CD4-positive, alpha-beta T cell treated with Interleukin-4 for 4 hours (primary cell): ENCODE measurements at places on chromosomes 12 and 14.

GRCh38 chr12:4787965-4788364 is 67.8 kb downstream of the GALNT8 start:
- no peak for DNase-seq

DNA sequence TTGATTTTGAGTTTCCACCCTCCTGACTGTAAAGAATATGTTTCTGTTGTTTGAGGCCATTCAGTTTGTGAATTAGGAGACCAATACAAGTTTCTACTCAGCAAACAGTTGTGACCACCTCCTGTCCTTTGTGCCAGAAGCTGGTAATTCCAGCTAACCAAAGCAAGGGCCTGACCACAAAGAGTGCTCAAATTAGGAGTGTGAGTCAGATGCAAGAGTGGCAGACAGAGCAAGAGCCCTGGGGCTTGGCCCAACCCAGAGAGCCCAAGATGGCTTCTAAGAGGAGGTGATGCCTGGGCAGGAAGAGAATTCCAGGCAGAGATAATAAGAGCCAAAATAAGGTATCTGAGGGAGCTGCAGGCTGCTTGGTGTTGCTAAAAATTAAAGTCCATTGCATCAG is 77.7 kb upstream of the C14orf132 start:
- DNase-seq, result no peak

- no peak for DNase-seq
These were observed 121.9 kb downstream of the SYT10 start for GRCh38 chr12:33317746-33318145.

DNA sequence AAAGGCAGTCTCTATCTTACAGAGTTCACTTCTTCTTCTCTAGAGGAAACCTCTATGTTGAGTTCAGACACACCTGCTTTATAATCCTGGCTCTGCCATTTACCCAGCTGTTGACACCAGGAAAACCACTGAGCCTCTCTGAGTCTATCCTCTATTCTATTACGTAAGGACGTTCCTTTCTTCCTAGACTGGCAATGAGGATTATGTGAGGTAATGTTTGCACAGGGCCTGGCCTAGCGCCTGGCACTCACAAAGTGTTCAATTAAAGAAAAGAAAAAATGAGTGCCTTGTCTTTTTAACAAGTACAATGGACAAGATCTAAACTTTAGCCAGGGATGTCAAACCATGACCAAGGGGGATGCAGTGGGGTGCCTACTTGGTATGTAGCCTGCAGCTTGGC is 641.9 kb upstream of the TBX3 start:
- DNase-seq, result no peak

DNA sequence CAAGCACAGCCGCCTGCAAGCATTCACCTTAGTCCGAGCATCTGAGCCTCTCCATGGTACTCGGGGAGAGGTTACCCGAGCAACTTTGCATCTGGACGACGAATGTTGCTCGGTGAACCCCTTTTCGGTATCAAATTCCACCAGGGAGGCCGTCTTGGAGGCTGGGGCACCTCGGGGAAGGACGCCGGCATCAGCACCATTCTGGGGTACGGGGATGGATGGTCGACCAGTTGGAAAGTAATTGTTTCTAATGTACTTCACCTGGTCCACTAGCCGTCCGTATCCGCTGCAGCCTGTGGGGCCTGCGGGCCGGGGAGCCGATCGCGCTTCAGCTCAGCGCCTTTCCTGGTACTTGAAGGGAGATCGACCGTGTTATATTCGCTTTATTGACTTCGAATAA is 161.7 kb upstream of the RTL1 start:
- no peak for DNase-seq

- no peak for DNase-seq
These were observed 173.2 kb downstream of the EGLN3 start for GRCh38 chr14:33777681-33778080.

DNA sequence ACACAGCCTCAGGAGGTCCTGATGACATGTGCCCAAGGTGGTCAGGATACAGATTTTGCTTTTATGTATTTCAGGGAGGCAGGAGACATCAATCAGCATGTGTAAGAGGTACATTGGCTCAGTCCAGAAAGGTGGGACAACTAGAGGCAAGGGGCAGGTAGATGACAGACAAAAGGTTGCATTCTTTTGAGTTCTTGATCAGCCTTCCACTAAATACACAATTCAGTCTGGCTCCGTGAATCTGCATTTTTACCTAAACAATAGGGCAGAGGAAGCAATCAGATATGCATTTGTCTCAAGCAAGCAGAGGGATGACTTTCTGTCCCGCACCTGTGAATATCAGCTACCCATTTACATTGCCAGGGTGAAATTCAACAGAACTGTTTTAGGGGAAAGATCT is 178.6 kb downstream of the KSR2 start:
- DNase-seq, result no peak

- DNase-seq, result no peak
These were observed 131.4 kb upstream of the ARHGAP5 start for GRCh38 chr14:31945701-31946100.

DNA sequence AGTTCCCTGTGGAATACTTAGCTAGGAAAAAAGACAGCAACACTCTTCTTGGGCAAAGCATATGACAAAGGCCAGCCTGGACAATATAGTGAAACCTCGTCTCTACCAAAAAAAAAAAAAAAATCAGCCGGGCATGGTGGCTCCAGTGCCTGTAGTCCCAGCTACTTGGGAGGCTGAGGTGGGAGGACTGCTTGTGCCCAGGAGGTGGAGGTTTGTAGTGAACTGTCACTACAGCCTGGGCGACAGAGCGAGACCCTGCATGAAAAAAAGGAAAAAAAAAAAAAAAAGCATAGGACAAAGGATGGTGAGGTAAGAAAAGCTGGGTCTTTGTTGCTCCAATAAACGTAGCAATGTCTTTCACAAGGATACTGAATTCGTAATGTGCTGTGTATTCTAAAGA is 1.1 kb downstream of the TXNDC16 start:
- DNase-seq, result no peak

DNA sequence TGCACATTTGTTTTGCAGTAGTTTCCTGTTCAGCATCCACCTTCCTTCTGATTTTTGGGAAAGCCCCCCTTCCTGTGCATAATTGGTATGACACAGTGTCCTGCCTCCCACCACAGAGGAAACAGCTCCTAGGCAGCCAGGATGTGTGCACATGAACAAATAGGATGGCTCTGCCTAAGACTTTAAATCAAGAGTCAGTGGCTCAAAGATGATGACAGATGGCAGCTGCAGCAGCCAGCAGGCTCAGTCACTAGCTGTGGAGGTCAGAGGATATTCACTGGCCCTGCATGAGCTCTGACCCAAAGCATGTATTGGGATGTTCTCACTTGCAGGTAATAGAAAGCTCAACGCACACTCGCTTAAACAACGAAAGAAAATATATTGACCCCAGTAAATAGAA is 90.3 kb downstream of the KCNK10 start:
- DNase-seq, result no peak

DNA sequence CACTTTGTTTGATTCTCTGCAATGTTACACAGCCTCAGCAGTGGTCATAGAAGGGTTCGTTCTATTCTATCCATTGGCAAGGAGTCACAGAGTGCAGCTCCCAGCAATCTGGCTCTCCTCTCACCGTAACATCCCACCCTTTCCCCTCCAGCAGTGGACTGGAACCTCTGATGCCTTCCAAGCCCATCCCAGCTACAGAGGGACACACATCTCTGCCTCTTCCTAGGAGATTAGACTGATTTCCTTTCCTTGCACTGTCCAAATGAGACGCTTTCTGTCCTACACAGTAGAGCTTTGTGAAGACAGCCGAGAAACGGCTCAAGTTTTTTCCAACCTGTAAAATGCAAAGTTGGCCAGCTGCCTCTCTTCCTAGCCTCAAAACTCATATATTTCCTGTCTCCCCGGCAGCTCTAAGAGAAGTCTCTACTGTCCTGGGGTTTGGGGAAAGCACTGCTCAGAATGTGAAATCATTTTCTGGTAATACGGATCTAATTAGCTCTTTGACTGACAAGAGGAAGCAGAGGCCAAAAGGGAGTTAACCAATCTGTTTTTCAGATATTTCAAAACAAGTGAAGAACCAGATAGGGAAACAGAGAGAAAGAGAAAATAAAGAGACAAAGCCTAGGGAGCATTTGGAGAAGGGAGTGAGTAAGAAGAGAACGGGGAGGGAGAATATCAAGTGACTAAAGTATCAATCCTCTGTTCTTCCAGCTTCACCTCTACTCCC is 516 bp downstream of the NINJ2 start:
- no peak for DNase-seq

DNA sequence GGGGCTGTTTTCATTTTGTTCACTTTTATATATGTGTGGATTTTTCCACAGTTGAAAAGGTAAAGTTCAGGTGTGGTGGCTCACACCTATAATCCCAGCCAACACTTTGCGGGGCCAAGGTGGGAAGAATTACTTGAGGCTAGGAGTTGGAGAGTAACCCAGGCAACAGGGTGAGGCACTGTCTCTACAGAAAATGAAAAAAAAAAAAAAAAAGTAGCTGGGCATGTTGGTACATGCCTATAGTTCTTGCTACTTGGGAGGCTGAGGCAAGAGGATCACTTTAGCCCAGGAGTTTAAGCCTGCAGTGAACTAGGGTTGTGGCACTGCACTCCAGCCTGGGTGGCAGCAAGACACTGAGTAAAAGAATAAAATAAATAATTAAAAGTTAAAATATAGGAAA is 326.5 kb downstream of the NAV3 start:
- no peak for DNase-seq

GRCh38 chr12:104247698-104248097 is 32.1 kb downstream of the TXNRD1 start:
- no peak for DNase-seq

- DNase-seq, result no peak
These were observed 195.5 kb downstream of the PAX9 start for GRCh38 chr14:36857136-36857535.

- DNase-seq, result peak; percentile 77
These were observed 1104.1 kb upstream of the TMEM132C start for GRCh38 chr12:127162902-127163301.

DNA sequence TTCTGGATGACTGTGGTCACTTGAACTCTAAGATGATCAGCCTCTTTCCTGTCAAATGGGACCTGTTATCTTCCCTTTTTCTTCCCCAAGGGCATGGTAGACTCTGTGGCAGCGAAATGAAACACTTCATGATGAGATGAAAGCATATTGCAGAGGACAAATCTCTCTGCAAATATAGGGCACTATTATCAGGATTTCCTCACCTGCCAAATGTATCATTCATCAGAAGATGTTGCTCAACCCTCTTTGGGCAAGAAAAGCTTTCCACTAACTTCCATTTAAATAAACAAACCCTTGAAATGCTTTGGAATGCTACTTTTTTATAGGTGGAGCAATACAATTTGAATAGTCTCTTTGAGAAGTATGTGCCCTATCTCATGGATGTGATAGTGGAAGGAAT is 105.0 kb downstream of the DNAH10 start:
- no peak for DNase-seq

DNA sequence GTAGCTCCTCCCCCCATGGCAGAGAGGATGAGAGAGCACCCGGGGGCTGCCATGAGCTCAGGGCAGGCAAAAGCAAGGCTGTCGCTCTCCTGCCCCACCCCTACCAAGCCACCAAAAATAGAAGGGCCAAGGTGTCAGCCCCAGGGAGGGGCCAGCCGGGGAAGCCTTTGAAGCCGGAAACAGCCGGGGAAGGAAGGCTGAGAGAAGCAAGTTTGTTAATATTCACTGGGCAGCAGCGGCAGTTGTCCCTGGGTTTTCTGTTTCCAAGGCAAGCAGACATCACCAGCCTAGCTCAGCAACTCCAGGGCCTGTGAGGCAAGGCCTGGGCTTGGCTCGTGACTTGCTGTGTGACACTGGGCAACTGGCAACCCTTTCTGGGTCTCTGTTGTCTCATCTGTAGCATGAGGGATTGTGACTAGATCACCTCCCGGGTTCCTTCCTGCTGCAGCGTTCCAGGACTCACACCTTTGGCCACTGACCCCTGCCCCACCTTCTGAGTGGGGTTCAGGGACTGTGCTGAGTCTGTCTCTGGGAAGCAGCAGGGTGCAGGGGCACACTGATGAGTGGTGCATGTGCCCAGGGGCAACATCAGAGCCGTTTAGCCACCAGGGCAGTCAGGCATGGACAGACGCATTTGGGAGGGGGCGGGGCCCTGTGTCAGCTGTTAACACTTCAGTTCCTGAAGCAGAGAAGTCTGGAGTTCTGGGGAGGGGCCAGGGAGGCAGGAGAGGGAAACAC is 24.3 kb downstream of the SYNDIG1L start:
- peak; percentile 74 for DNase-seq

DNA sequence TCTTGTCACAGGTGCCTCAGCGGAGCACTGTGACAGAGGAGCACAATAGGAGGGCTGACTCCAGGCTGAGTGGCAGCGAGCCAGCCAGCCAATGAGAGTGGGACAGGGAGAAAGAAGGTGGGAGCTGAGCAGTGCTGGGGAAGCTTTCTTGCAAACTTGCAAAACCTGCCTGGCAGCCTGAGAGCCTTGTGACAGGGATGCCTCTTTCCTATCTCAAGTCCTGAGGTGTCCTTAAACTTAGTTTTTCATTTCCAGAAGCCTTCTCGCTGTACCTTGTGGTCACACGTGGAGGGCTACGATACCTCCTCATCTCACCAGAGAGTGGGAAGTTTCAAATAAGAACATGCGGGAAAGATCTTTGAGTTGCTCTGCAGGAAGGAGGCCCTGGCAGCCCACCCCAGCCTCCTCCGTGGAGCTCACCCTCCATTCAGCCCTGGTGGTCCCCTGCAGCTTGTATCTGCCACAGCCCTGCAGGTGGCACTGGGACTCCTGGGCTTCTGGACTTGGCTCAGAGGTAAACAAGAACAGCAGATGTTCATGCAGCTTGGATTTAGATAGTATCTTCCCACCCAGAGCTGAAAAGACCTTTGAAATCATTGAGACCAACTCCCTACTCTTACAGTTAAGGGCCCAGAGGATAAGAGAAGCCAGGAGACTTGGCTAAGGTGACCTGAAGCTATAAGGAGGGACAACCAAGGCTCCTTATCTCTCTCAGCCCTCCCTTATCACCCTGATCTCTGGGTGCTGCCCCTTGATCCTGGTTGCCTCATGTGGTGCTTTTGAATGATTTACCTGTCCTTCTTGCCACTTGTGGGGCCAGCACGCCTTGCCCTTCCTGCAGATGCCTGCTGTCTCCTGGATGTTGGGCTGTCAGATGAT is 153.5 kb upstream of the MAX start:
- no peak for DNase-seq

DNA sequence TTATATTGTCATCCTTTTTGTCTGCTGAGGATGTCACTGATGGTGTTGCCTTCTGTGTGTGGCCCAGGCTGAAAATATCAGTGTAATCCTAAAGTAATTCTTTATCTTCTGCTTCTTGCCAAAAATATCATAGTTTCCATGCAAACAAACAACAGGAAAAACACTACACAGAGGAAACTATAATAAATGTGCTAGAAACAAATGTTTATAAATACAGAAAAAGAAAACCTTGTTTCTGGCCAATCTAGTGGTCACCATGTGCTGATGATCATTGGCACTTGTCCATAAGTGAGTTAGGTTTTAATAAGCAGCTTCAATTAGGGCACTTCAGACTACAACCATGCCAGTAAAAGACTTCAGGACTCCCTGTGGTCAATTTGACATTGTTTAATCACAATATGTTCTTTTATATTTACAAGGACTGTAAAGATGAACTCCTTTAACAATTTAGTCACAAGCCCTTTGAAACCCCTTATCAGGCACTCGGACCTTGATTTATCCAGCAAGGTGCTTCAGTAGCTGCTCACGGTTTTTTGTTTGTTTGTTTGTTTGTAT is 124.8 kb downstream of the TMTC3 start:
- DNase-seq, result no peak

- no peak for DNase-seq
These were observed 146.8 kb upstream of the RASSF8 start for GRCh38 chr12:25811656-25812126.

GRCh38 chr14:66802962-66803361 is 295.0 kb downstream of the GPHN start:
- DNase-seq, result no peak
